Fibroblast of upper back skin (primary cell): ENCODE measurements at places on chromosomes 1 and 21.

- peak; percentile 68 for DNase-seq
Measured at GRCh38 chr1:183632114-183632513, 3.5 kb downstream of the ARPC5 start.

DNA sequence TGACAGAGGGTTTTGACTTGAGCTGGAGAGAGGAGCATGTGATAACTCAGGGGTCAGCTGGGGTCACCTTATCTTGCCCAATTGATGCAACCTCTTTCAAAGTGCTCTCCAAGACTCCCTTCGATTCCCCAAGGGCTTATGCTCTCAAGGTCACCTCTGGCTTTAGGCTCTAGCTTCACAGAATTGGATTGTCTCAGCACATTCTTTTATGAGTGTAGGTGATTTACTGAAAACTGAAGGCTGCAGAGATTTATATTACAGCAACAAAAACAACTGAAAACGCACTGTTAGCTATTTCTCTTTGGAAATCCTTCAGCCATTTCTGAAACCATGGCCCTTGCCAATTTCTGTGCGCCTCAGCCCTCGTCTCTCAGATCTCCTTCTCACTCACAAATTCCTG is 34.5 kb upstream of the MAP1LC3C start:
- DNase-seq: no peak

- no peak for DNase-seq
Measured at GRCh38 chr1:175632667-175633066, 110.7 kb downstream of the TNR start.

GRCh38 chr1:15277447-15277838 is 30.4 kb downstream of the FHAD1 start:
- DNase-seq: no peak

DNA sequence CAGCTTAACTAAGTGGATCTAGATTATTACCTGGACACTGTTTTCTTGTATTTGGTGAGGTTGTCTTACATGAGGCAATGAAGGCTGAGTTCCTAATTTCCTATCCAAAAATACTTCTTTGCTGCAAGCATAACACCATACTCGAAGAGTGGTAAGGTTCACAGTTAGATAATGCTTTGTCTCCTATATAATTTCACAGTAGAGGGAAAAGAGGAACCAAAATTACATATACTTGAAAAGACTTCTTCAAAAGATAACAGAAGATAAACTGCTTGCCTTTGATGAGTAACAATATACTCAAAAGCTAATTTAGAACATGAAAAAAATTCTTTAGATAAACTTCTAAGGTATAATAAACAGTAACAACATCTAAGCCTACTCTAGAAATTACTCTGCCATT is 20.4 kb downstream of the USP33 start:
- DNase-seq: no peak

- DNase-seq: no peak
Measured at GRCh38 chr1:224689374-224689773, 73.3 kb downstream of the CNIH3 start.

DNA sequence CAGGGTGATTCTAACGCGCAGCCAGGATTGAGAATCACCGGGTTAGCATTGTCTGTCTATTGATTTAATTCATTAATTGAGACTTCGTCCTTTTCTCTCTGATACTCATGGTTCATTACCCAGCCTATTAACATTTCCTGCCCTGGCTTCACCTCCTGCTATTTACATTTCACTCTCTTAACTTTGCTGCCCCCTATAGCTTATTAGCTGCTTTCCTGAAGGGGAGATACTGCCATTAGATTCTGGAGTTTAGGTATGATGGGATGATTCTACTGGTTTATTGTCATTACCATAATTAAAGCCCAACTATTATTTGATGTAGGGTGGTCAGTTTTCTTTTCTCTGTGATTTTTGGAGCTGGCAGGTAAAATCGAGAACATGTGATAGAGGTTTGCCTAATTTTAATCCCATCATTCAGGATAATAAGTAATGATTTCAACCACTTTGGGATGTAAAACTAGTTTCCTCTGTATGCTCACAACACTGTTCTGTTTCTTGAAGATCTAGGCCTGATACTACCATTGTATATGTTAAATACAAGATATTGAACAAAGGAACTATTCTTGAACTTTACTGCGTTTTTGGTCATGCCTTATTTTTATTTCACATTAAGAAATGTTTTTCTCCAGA is 6.4 kb downstream of the PPP2R5A start:
- DNase-seq: peak; percentile 59

GRCh38 chr21:46065215-46065913 is 32.5 kb upstream of the COL6A2 start:
- DNase-seq: peak; percentile 67

GRCh38 chr1:162232034-162232711 is 144.5 kb downstream of the SPATA46 start:
- DNase-seq: no peak

- no peak for DNase-seq
Measured at GRCh38 chr21:45845063-45845769, 136.4 kb upstream of the COL6A1 start.

DNA sequence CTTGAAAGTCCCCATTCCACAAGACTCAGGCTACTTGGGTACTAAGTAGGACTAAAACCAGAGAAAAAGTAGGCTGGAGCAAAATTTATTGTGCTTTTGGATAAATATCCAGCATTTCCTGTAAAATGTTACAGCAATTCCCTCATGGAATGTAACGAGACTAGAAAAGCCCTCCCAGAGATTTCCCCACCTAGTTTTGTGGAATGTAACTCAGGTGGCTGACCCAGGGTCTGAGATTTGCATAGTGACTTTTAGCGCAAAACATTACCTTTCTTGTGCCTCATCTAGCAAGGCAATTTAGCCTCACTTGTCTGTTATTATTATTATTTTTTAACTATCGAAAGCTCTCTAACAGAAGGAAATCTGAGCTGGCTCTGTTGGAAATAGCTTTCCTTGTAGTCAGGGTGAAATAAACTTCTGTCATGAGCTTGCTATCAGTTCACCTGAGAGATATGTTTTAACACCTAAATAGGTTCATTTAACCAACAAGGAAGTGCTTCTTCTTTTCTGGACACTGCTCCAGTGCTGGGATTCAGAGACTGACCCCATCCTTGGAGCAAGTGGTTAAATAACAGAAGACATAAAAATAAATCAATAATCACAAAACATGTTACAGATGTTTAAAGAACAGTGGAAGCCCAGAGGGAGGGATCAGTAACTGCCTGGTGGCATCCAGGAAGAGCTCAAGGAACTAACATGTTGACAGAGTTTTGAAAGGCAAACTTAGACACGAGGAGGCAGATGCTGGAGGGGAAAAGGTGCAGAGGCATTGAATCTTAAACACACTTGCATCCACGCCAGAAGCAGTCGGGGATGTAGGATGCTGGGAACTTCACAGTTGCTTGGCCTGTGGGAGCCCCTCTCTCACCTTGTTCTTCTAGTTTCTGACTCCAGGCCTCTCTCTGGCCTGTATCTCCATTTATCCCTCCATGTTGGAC is 68.3 kb upstream of the RHOU start:
- no peak for DNase-seq

DNA sequence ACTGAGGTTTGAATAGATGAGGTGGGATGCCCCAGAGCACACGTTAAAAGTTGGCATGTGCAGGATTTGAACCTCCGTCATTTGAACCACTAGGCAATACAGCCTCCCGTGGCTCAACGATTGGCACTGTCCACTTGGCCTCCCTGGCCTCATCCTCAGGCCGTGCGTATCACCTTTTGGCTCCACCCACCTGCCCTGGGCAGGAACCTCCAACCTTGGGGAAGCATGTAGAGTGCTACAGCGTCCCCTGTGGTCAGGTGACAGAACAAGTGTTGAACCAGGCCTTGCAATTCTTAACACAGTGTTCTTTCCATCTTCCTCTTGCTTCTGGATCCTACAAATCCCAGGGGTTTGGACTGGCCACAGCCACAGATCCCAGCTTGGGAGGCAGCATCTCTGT is 112.6 kb downstream of the PAX7 start:
- DNase-seq: no peak

DNA sequence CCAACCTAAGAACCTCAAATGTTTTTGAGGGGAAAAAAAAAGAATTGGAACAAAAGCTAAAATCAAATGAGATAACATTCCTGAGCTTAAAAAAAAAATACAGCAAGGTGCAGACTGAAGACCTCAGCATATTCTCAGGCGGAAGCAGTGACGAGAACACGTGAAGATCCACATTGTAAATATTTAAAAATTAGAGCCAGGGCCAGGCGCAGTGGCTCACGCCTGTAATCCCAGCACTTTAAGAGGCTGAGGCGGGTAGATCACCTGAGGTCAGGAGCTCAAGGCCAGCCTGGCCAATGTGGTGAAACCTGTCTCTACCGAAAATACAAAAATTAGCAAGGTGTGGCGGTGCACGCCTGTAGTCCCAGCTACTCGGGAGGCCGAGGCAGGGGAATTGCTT is 15.7 kb downstream of the TFB2M start:
- DNase-seq: no peak

DNA sequence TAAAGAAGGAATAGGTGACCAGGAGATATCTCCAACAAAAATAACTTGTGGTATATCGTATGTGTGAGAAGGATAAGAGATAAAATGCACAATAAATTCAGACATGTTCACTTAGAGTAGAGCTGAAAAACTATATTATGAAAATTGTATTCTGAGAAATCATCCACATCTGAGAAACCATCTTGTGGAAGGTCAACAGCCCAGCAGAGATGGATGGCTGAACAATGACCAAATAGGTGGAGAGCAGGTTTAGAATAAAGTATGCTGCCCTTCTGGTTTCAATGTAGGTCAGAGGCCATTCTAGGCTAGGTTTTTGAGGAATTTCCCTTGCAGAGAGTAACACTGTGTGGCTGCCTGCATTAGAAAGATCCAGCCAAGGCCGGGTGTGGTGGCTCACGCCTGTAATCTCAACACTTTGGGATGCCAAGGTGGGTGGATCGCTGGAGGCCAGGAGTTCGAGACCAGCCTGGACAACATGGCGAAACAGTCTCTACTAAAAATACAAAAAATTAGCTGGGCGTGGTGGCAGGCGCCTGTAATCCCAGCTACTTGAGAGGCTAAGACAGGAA is 8.8 kb upstream of the UAP1 start:
- DNase-seq: no peak

GRCh38 chr1:119781434-119782210 is 12.9 kb upstream of the HMGCS2 start:
- DNase-seq: no peak

- no peak for DNase-seq
Measured at GRCh38 chr1:173406783-173407230, 70.3 kb upstream of the PRDX6 start.

GRCh38 chr1:241834733-241835377 is 13.1 kb upstream of the EXO1 start:
- DNase-seq: peak; percentile 61

- DNase-seq: peak; percentile 21
Measured at GRCh38 chr1:109649491-109649914, 6.4 kb upstream of the GSTM4 start.

- peak; percentile 6 for DNase-seq
Measured at GRCh38 chr1:58718435-58718834, 18.6 kb upstream of the MYSM1 start.
